Sigmoid colon (tissue), 7 donors: ENCODE measurements at places on chromosomes 11 and 22. TPM values are rescaled to one million over a fixed set of nuclear protein-coding genes. Genes with fewer than 3 reads are reported as not detected.

GRCh38 chr11:75565221-75565814 is 3.3 kb downstream of the SERPINH1 start:
- peak; percentile 88 for DNase-seq

- DNase-seq = peak; percentile 52
These were observed 706 bp downstream of the DCPS start for GRCh38 chr11:126304457-126305075.

DNA sequence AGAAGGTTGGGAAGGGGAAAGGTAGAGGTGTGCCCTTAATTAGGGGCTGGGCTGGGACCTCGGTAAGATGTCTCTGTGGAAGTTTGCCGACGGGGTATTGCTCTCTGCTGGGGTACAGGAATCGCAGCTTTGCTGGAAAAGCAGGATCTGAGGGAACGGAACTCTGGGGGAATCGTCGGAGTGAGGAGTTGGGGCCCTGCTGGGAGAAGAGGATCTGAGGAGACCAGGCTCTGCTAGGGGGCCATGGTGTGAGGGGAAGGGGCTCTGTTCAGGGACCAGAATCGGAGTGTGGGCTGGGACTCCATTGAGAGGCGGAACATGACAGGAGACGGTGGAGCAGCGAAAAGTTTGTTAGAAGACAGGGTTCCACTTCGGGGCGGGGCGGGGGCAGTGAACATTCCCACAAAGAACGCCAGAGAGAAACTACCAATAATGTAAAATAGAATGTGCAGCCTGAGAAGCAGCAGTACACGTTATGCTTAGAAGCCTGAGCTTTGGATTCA is 456 bp downstream of the AAMDC start:
- peak; percentile 71 for DNase-seq

DNA sequence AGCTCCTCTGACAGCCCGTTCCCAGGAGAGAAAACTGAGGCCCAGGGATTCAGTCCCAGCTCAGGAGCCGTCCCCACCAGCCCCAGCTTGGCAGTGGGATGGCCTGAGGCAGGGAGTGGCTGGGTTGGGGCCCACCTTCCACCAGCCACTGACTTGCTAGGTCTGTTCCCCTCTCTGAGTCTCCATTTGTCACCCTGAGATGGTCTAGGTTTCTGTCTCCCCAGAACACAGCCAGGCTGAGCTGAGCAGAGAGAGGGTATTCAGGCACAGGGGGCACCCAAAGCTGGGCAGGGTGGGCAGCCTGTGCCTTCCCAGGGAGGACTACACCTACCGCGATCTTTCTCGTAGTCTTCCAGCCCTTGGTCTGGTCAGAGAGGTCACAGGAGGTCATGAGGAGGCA is 95.7 kb downstream of the PDE2A start:
- DNase-seq = peak; percentile 37

DNA sequence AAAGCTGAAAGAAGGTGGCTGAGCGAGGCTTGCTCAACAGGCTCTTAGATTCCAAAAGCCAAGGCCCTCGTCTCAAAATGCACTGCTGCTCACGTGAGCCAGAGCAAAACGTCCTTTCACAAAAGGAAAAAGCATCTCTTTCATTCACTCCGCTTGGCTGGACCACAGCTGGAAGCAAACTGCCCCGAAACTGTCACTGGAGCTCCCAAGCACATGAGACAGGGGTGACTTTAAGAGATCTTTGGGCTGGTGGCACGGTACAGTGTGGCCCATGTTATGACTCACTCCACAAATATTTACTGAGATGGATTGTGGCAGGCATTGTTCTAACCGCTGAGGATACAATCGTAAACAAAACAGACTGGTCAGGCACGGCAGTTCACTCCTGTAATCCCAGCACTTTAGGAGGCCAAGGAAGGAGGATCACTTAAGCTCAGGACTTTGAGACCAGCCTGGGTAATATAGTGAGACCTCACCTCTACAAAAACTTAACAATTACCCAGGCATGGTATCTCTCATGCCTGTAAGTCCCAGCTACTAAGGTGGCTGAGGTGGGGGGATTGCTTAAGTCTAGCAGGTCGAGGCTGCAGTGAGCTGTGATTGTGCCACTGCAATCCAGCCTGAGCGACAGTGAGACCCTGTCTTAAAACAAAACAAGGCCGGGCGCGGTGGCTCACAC is 3.6 kb downstream of the PLA2G6 start:
- peak; percentile 82 for DNase-seq

DNA sequence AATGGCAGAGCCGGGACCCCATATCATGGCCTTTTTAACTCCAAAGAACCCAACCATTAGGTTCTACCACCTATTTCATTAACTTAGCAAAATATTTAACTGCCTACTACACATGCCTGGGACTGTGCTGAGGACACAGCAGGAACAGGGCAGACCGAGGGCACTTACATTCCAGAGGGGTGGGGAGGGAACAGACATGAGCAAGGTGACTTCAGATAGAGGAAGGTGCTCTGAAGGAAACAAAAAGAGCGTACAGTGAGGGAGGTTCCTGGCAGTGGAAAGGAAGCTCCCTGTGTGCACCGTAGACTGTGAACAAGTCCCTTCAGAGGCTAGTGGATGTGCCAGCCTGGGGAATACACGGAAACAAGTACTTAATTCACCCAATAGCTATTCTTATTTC is 82.8 kb downstream of the NAT10 start:
- DNase-seq = no peak

DNA sequence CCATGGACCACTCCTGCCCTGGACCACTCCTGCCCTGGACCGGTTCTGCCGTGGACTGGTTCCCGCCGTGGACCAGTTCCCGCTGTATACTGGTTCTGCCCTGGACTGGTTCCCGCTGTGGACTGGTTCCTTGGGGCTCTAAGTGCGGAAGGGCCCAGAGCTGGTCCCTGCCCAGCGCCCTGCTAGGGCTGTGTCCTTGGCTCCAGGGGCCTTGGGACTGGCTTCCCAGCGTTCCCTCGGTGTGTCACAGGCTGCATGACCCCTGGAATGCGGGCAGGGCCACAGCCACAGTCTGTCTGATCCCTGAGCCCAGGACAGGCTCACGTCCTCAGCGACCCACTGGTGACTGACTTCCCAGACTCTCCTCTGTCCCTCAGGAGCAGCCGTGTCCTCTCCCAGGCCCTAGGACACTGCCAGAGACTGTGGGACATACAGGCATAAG is 412.2 kb downstream of the TBC1D22A start:
- peak; percentile 58 for DNase-seq

GRCh38 chr11:45178890-45179671 is 32.6 kb downstream of the PRDM11 start:
- DNase-seq = no peak

DNA sequence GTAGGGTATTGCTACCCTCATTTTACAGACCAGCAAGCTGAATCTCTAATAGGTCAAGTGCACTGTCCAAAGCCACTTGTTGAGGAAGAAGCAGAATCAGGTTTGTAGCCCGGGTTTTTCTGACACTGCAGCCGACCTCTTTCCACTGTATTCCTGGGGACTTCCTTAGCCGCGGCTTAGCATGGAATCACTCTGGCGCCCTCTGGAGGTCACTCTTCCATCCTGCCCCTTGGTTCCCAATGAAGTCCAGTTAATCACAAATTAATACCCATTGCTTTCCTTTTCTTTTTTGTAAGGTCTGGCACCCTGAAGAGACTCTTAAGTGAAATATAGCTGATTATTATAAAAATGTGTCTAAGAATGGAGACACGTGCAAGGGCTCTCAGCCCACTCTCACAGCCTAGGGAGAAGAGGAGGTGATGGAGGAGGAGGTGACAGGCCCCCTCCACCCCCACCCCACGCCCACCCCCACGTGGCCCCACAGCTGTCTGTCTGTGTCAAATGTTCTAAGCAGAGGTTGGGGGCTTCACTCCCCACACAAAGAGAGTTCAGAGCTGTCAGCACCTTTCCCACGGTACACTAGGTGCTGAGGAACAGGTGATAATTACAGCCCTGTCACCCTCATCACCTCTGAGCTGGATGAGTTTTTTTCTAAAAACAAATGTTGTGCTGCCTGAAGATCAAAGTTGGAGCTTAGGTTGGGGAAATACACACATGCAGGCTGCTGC is 57.7 kb upstream of the DRD2 start:
- peak; percentile 77 for DNase-seq

DNA sequence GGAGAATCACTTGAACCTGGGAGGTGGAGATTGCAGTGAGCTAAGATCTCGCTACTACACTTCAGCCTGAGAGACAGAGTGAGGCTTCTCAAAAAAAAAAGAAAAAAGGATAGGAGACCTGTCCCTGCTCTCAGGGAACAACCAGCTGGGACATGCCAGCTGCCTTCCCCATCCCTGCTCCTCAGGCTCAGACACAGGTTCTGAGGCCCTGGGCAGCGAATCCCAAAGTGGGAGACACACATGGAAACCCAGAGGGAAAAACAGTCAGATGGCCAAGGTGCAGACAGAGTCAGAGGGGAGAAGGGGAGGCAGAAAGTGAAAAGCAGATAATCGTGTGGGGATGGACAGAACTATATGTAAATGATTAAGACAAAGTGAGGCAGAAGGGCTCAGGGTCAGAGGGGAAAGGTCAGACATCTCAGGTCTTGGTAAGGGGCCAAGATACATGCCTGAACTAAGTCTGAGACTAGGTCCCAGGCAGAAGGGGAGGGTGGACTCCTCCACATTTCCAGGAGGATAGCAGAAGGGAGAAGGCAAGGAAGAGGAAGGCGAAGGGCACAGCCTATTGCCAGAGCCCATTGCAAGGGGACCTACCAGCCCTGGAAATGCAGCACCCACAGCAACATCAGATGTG is 14.2 kb downstream of the STARD10 start:
- DNase-seq = no peak

DNA sequence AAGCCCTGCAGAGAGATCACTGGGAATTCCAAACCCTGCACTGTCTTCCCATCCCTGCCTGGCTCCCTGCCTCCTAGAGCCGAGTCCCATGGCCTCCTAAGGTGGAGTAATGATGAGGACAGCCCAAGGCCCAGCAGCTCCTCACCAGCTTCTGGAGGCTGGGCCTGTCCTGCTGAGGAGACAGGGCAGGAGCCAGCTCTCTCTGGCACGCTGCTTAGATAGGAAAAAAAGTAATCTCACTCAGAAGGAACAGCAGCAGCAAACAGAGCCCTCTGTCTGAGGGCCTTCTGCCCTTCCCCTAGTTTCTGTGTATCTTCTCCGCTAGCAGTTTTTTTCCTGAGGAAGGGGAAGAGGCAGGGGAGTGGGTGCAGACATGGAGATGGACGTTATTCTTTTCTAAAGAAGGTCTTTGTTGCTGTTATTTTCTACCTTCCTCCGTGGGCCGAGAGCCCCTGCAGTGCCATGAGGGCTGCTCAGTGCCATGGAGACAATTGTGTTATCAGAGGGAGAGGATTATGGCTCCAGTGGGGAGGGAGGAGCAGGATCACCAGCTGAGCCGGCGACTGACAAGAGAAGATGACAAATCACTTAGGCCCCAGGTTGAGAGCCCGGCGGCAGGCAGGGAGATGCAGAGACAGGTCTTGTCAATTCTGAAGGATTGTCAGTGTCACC is 315.3 kb downstream of the BUD13 start:
- DNase-seq = no peak

GRCh38 chr22:35459423-35459894 is 59.5 kb downstream of the MCM5 start:
- DNase-seq = no peak

- DNase-seq = no peak
These were observed 21.5 kb upstream of the RAG2 start for GRCh38 chr11:36619502-36619901.

DNA sequence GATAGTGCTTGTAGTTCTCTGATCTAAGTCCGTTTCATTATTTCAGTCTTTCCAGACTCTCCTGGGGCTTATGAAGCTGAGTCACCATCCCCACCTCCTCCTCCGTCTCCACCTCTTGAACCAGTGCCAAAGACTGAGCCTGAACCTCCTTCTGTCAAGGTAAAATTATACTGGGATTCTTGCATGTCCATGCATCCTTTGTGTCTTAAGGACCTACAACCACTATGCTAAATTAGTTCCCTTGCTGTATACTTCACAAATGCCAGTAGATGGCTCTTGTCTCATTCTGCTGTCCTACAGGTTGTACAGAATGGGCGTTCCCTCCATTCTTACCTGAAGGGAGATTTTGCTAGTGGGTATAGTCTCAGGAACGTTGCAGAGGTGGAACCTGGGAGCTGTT is 42.2 kb downstream of the POLD3 start:
- DNase-seq = no peak

- DNase-seq = peak; percentile 53
These were observed 1.1 kb upstream of the FXYD2 start for GRCh38 chr11:117825538-117826189.

DNA sequence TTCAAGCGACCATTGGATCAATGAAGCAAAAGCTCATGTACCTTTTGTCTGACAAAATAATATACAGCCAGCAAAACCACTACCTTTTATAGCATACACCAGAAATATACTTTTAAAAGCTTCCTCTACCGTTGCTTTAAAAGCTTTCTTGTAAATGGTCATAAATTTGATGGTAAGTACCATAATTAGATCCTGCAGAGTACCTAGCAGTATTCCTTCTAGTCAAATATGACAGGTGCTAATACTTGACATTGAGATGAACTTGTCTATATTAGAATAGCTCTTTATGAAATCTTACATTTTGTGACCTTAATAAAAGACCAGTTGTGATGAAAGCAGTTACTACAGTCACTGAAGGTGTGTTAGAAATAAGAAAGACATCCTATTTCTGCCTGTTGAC is 340.5 kb upstream of the ANO3 start:
- no peak for DNase-seq

DNA sequence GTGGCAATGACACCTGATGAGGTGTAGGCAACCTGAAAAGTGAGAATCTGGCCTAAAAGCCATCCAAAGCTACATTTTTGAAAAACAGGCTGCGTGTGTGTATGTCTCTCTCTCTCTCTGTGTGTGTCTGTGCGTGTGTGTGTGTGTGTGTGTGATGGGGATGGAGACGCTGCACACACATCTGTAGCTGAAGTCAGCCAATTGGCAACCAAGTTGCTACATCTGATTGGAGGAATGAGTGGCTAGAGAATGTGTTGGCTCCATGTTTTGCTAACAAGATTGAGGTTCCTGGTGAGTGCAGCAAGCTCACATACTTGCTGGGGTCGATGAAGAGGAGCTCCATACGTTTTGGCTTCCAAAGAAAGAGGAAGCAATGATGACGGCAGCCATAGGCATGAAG is 311.4 kb upstream of the NCAM1 start:
- no peak for DNase-seq

GRCh38 chr11:41382927-41383326 is 76.5 kb downstream of the LRRC4C start:
- no peak for DNase-seq

GRCh38 chr11:65742353-65742752 is 21.8 kb upstream of the RNASEH2C start:
- no peak for DNase-seq

DNA sequence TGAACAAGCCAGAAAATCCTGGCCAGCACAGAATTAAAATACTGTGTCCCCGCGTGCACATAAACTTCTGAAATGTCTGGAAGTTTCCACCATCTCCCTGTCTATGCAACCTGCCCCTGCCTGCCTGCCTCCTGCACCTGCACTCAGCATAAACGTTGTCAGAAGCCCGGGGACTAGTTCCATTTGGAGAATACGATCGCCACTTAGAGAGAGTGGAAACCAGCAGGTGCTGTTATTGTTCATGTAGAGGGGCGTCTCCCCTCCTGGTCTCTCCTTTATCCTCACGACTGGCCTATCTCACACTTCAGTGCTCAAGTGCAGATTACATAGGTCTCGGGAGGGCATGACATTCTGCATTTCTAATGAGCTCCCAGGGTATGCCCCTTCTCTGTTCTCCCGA is 35.6 kb downstream of the MPPED1 start:
- DNase-seq = no peak

Gene RTN4RL2
- not detected for total RNA-seq

Gene TNNT3
- total RNA-seq = 17.2 TPM

Gene INPP5J
- 2.1 TPM for total RNA-seq

Gene VSIG10L2
- total RNA-seq = not detected
